Colonic mucosa (tissue), 4 donors: ENCODE measurements at places on chromosomes 5 and 9.

DNA sequence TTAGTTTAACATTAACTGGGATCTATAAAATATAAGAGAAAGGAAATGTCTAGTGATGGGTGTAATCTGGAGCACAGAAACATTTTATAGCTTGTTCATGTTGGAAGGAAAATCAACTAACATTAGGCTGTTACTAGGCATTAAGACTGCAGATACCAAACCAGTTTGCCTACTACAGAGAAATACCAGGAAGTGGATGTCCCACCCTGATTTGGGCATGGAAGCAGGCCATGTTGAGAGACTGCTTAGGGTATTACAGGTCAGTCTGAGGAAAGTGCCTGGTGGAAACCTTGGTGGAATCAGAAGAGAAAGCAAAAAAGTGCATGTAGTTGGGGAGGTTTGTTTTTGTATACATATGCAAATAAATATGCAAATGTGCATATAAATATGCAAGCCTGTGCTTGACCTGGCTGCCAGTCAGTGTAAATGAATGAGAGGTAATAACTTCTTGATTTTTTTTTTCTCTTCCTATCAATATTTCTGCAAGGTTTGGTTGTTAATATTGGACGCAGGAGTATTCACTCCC lies 9.6 kb upstream of the CCDC112 start:
- peak; percentile 68 for DNase-seq

DNA sequence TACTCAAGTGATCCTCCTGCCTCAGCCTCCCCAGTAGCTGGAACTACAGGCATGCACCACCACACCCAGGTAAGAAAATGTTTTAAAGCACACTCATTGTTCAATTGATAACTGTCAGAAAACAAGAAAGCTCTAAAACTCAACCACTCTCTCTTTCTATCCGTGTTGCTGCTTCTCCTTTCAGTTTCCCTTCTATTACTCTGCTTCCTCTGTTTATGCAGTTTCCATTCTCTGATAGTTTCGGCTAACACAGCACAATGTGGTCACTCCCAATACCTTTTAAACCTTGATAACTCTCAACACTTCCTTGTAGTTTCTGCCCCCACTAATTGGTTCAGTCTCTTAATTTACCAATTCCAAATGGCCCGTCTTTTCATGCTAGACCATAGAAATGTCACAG lies 59.2 kb upstream of the NR4A3 start:
- no peak for DNase-seq

DNA sequence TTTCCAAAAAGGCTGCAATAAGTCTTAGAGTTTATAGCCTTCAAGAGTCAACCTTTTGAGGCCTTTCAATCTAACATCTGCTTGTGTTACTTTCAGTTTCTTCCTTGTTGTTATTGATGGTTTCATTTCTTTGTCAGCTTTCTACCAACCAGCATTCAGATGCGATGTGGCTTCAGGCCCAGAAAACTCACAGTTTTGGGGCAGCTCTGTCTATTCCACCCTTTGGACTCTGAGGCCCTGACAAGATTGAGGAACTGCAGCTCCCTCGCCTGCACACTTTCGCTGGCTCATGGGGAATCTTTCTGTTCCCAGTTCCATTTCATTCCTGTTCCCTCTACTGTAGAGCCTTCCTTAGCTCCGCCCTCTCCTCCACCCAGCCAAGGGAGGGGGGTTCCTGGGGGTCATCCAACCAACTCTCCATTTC lies 13.3 kb upstream of the WHRN start:
- DNase-seq, result no peak

- DNase-seq, result no peak
Observed at GRCh38 chr5:61320860-61321259, 11.2 kb upstream of the ZSWIM6 start.

- DNase-seq, result peak; percentile 37
Observed at GRCh38 chr9:128723352-128723865, 518 bp downstream of the ZDHHC12 start.

DNA sequence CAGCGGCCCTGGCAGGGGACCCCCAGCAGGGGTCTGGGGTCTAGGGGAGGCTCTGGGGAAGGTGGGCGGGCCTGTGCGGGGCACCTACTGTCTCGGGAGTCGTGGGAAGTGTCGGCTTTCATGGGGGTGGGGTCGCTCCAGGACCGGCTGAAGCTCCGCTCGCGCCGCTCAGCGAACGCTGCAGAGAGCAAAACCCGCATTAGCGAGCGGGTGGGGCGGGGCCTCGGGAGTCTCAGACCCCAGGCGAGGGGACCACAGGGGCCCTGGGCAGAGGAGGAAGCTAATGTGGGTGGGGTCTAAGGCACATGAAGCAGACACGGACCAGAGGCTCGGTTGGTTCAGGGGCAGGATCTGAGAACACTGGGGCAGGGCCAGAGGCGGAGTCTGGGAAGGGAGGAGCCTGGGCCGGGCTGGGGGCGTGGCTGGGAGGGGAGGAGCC lies 5.5 kb downstream of the NSMF start:
- peak; percentile 88 for DNase-seq

- DNase-seq, result no peak
Observed at GRCh38 chr5:97118261-97119006, 24.0 kb downstream of the LIX1 start.

- no peak for DNase-seq
Observed at GRCh38 chr5:107257885-107258520, 412.7 kb downstream of the EFNA5 start.

GRCh38 chr9:31393240-31393639 lies 991.2 kb upstream of the ACO1 start:
- DNase-seq, result no peak

DNA sequence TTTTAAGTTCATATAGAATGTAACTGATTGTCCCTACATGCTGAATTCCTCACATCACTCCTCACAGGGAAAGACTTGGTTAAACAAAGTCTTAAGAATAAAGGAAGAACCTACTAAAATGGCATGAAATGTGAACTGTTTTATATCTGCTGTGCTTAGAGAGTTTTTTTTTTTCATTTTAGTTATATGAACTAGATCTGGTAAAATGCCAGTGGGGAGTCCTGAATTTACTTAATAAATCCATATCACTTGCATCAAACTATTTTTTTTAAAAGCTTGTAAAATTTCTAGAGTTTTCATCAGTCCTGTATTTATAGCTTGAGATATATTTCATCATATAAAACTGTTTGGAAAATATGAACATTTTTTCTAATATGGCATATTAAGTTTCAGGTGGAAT lies 1528.6 kb downstream of the EFNA5 start:
- DNase-seq, result no peak

GRCh38 chr5:164608507-164608906 lies 1103.1 kb downstream of the MAT2B start:
- no peak for DNase-seq

DNA sequence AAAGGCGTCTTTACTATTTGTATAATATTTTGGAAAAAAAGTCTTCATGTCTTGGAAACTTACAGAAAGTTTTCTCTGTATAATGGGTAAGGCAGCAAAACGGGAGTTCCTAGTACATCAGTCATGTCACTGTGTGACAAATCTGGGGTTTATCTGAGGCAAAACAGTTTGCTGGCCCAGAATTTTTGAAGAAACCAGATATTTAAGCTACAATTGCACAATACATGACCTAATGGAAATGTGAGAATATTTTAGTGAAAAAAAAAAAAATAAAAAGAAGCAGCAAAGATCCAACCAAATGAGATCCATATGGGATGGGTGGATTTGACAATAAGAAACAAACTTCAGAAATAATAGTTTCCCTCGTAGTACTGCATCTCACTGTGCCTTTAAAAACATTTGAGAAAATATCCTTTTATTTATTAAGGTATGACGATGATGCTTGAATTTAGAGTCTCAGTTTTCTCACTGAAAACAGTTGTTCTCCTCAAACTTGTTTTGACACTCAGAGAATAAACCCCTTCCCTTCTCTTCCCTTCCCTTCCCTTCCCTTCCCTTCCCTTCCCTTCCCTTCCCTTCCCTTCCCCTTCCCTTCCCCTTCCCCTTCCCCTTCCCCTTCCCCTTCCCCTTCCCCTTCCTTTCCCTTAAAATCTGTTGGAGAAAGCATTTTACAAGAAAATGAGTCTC lies 180.5 kb upstream of the TUT7 start:
- DNase-seq, result no peak

DNA sequence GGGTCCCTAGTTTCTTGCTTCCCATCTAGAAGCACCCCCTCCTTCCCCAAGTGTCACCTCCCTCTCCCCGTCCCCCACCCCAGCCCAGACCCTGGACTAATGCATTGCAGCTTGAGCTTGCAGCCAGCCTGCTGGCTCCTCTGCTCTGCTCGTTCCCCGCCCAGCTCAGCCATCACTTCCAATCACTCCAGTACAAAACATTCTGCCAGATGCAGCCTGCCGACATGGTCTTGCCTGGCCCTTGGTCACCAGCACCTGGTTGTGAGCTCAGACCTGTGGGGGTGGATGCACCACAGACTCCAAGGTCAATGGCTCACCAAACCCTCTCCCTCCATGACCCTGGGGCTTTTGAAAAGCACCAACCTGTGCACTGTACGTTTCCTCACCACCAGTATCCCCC lies 172.9 kb upstream of the SMIM23 start:
- no peak for DNase-seq

- no peak for DNase-seq
Observed at GRCh38 chr5:149886692-149887470, 57.7 kb downstream of the PDE6A start.

DNA sequence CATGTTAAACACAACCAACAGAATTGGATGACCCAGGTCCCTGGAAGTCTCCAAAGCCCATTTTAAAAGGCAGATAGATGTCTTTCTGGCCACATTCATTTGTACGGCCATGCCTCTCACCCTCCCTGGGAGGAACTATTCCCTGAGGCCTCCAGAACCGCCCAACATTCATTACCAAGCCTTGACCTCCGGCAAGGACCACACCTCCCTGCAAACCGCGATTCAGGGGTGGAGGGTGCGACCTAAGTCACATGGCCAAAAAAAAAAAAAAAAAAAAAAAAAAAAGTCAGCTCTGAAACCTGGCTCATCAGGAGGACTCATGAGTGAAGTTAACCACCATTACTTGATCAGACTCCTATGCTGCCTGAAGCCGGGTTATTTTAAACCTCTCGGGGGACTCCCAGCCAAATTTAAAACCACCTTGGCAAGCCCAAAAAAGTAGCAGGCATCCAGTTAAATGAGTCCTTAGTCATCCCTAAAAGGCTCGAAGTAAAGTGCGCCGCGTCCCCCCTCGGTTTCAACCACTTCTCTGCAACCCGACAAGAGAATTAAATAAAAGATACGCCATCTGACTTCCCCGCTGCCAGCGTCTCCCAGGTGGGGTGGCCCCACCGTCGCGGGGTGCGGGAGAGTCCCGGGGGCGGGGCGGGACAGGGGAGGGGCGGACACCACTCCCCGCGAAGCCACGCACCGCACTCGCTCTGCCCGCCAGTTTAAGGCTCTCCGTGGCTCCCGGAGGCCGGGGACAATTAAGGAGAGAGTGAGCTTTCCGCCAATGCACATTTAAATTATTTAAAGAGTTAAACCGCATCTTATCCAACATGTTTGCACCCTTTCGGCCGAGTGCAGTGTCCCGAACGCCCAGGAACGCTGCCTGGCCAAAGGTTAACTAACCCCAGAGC lies 2.3 kb downstream of the KLF9 start:
- peak; percentile 87 for DNase-seq

GRCh38 chr5:154312576-154312975 lies 122.0 kb downstream of the GALNT10 start:
- DNase-seq, result no peak

- DNase-seq, result no peak
Observed at GRCh38 chr5:11432116-11432515, 472.1 kb downstream of the CTNND2 start.

GRCh38 chr9:91900797-91901177 lies 49.2 kb downstream of the ROR2 start:
- DNase-seq, result no peak

DNA sequence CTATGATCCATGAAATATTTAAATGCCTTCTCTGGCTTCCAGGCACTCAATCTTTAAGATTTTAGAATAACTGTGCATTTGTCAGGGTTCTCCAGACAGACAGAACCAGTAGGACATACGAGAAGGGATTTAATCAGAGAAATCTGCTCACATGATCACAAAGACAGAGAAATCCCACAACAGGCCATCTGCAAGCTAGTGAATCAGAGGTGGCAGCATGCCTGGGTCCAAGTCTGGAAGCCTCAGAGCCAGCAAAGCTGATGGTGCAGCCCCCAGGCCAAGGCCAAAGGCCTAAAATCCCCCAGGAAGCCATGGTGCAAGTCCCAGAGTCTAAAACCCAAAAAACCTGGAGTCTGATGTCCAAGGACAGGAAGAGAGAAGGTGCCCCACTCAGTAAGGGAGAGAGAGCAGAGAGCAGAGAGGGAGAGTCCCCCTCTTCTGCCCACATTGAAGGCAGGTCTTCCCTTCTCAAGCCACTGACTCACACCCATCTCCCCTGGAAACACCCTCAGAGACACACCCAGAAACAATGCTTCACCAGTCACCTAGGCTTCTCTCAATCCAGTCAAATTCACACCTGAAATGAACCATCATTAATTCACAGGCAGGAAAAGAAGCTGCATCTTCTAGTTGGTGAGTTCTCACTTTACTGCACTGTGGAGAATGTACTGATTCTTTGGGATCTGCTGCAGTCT lies 48.7 kb downstream of the CAMSAP1 start:
- DNase-seq, result no peak

DNA sequence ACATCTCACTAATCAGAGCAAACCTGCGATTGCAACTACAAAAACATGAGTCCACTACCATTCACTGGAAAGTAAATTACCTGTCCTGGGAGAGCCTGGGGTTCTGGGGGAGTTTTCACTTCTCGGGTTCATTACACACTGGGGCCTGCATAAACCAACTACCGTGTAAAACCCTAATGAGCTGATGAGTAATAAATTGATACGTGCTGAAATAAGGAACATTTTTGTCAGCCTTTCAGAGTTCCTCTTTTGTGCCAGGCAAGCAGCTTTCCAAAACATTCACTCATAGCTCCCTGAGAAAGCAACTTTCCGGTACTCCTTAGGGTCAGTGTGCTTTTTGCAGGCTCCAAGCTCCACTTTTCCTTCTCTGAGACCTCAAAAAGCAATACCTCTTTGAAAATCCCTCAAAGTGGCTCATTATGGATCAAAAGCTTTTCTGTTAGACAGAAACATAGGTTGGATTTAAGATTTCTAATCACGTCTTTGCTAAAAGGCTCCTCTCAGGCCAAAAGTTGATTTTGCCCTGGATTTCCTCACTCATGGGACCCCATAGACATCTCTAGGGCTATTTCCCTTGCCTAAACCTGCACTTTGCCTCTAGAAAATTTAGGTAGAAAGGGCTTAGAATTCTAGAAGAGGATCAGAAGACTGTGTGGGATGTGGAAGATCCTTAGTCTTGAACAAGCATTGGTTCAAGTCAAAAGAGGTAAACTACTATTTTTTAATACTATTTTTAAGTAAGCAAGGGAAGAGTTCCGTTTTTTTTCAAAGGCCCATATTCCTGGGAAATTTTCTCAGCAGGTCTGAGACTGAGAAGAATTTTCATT lies 74.8 kb downstream of the ST8SIA4 start:
- DNase-seq, result no peak

GRCh38 chr5:74895906-74896305 lies 29.7 kb upstream of the FAM169A start:
- DNase-seq, result no peak

DNA sequence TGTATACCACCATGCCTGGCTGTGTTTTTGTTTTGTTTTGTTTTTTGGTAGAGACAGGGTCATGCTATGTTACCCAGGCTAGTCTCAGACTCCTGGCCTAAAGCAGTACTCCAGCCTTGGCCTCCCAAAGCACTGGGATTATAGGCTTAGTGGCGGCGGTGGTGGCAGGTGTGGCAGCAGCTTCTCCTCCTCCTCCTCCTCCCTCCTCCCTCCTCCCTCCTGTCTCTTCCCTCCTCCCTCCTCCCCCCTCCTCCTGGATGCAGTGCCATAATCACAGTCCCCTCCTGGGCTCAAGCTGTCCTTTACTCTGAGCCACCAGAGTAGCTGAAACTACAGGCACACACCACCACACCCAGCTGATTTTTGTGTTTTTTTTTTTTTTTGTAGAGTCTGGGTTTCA lies 71.2 kb downstream of the UHRF2 start:
- DNase-seq, result no peak
